ENCODE measurements at places on chromosomes 12 and 14.

GRCh38 chr12:62361048-62361447, 100.8 kb downstream of the USP15 start:
- no peak for DNase-seq

DNA sequence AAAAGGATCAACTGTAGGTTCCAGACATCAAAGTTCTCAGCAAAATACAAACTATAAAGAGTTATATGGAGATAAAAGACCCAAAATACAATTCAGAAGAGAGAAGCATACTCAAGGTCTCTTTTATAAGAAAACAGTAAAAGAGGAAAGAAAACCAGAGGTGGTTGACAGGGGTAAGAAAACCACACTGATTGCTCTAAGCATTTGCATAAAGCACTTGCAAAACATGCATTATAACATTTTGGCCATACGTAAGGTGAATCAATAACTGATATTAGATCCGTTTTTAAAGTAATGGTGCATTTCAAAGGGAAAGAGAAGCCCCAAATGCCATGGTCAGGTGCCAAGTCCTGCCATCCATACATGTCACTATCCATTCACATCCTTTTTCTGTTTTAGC, 5.9 kb downstream of the DDHD1 start:
- no peak for DNase-seq

GRCh38 chr14:24806061-24806678, 172.2 kb upstream of the GZMB start:
- DNase-seq, result no peak

DNA sequence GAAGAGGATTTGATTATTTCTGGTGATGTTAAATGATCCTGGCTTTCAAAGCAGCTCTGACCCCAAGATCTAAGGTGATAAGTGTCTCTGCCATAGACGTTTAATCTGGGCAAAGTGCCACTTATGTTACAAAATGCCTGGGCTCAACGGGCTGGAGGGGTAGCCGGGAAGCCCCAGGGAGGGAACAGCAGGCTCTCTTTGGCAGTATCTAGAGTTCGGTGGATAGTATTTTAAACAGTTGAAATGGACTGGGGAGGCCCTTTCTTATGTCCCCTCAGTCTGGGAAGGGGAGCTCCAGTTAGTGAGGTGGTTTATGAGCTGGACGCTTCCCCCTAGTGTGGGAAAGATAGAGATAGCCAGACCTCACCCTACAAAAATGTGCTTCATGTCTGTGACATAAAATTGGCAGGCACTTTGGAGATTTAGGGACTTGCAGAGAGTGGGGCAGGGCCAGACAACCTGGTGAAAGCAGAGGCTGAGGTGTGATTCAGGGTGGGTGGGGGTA, 5.5 kb upstream of the HOXC11 start:
- no peak for DNase-seq

DNA sequence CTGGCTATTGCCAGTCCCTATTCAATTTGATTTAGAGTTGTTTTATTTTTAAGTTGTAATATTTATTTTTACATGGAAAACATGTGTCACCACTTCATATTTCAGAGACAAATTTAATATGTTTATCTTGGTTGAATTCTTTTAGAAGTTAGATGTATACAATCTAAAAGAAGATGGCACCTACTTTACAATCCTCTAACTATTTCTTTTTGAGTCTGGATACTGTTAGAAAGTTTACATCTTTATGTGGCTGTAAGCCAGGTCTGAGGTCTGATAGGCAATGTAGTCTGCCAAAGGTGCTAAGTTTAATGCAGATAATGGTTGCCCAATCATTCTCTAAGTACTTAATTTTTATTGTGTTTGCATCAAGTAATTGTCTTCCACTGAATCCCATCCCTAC, 7.2 kb upstream of the LMO3 start:
- no peak for DNase-seq

DNA sequence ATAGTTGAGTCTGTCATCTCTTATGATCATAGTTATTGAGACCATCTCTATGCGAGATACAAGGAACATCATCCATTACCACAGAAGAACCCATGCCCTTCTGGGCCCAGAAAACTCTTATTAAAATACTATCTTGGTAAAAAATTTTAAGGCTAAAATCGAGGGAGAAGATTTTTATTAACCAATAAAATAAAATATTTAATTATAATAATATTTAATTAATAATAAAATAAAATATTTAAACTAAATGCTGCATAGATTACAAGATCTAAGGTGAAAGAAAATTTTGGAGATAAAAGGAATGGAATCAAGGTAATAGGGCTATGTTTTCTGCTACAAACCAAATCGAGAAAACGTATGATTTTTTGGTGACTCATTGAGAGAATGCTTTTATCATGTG, 540.2 kb downstream of the KCNH5 start:
- DNase-seq, result no peak

DNA sequence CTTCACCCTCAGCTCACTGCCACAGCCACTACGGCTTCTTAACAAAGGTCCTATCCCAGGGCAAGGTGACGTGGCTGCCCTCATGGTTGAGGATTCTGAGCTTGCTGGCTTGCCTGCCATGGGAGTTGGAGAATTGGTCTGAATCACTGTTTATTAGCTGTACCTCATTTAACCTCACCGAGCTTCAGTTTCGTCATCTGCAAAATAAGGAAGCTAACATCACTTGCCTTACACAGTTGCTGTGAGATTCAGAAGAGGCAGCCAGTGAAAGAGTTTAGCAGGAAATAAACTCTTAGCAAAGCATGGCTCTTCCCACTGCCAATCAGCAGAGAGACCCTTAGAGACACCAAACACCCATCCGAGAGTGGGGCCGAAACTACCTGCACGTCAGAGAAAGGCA, 90.1 kb upstream of the KCNA1 start:
- DNase-seq, result no peak

GRCh38 chr14:105485739-105486162, 935 bp upstream of the CRIP1 start:
- peak; percentile 92 for DNase-seq

- no peak for DNase-seq
Measured at GRCh38 chr12:6631549-6631961, 4.2 kb downstream of the LPAR5 start.

GRCh38 chr12:40802656-40803055, 110.4 kb downstream of the CNTN1 start:
- DNase-seq, result no peak

- DNase-seq, result peak; percentile 59
Measured at GRCh38 chr12:120640861-120641833, 721 bp downstream of the CABP1 start.

DNA sequence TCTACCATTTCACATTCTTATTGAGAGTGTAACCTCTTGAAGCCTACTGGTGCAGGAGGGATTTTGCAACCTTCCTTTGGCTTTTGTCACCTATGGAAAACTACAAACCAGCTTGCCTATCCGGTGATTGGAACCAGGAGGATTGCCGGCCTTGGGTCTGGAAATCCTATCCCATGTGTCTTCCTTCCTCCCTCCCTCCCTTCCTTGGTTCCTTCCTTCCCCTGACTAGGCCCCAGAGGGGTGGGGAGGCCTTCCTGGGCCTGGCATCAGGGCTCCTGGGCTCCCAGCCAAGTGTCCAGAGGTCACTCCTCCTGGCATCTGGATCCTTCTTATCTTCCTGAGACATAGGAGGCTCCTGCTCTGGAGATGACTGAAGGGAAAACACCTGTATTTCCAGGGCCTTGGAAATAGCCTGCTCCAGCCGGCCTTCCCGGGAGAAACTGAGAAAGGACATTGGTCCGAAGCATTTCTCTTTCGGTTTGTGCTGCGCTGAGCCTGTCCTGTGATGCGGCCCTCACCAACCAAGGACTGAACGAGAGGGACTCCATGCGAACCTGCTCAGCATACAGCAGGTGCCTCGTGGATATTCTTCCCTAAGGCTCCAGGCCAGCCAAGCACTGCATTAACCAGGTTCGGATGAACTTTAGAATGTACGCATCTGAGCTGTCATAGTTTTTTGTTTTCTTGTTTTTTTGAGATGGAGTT, 43.4 kb downstream of the PSMA6 start:
- no peak for DNase-seq

DNA sequence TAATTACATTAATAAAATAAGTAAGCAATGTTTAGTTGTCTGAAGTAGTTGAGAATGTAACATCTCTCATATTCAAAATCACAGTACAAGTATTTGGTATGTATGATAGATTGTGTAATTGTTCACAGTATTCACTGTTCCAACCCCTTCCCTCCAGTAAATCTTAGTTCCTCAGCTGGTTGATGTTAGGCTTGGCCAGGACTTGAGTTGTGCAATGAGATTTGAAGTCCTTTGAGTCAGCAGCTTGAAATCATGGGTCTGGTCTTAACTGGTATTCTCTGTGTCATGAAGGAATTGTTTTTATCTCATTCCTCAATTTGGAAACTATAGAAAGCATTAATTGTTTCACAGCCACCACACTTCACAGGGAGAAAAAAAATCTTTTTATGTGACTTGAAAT, 477.1 kb downstream of the FSCB start:
- DNase-seq, result no peak

- DNase-seq, result no peak
Measured at GRCh38 chr12:116919247-116919661, 8.5 kb downstream of the FBXW8 start.

DNA sequence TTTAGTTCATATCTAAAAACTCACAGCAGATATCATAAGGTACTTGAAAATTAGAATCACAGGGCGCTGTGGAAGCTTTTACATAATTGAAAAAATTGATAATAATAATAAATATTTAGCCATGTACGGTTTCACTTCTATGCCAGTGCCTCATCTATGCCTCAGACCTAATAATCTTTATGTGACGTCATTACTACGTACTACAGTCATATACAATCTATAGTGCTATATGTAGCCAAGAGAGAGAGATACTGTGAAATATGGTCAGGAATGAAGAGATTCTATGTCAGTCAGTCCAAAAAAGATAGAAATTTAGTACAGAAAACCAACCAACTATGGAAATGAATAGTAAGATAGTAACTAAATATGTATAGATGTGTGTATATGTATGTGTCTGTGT, 1010.5 kb downstream of the NRXN3 start:
- no peak for DNase-seq

DNA sequence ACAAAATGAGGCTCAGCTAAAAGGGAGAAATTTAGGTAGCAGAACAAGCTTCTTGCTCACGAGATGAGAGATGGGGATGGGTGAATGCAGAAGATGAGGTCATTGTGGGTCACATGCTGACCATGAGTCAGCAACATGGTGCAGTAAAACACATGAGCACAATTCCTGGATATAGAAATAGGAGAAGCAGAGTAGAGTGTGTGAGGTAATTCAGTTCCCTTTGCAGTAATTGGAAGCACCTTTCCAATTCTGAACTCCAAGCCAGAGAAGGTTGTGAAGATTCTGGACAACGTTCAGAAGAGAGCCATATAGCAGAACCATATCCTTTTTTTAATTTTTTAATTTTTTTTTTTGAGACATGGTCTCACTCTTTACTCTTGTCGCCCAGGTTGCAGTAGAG, 62.0 kb upstream of the LMNTD1 start:
- no peak for DNase-seq

DNA sequence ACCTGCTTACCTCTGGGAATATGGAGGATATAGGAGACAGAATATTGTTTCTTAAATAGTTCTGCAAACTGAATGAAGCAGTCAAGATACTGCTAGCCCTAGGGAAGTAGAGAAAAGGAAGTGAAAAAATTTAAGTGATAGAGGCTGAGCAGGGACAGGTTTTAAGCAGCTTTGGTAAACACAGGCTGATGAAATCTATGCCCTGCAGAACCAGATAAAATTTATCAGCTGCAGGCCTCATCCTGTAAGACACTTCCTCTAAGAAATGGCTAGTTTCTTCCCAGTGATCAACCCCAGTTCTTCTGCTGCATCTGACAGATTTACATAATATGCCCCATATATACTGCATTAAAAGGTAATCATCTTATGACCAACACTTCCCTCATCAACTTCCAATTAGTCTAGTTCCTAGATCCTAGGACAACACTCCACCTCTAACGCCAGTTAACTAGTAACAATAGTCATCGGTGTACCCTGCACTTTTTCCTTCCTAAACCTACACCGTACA, 1.3 kb upstream of the ESYT1 start:
- no peak for DNase-seq

- DNase-seq, result no peak
Measured at GRCh38 chr14:49310298-49310697, 275.9 kb downstream of the RPS29 start.

GRCh38 chr12:49708851-49709250, 1.6 kb upstream of the FMNL3 start:
- DNase-seq, result no peak

DNA sequence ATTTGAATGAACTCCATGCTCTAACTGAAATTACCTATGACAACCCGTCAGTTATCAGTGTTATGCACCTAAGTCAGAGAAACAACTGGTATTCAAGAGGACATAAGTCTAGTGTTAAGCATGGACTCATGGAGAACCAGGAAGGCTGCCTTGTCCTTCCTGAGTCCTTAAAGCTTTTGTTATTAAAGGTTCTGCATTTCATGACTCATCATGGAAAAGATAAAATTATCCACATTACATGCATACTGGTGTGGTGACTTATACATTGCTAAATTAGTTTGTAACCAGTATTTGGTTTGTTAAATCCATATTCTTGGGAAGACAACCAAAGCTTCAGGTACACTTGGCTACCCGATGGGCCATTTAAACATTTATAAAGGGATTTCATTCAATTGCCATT, 6.5 kb upstream of the OR4E1 start:
- DNase-seq, result no peak

DNA sequence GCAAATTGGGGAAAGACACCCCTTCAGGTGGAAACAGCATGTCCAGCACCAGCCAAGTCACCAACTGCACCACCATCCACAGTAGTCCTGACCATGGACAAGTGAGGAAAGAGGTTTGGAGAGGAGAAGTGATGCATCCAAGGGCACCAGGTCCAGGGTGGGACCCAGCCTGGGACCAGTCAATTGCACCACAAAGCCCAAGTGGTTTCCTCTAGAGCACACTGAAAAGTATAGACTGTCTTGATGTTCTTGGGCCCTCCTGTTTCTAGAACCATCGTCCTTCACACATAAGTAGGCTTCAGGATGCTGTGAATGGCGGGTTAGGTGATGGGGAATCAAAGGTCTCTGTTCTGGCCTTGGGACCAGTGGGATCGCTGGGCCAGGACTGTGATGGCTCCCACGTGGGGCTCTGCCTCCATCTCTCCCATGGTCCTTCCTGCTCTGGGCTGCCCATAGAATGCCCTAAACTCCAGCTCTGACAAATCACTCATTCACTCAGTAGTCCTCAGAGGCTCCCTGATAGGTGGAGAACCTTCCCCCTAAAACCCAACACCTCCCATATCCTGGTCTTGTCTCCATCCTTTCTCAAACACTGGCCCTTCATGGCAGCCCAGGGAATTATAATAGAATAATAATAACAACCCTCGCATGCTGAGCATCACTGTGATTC, 9.2 kb downstream of the KRT79 start:
- no peak for DNase-seq

DNA sequence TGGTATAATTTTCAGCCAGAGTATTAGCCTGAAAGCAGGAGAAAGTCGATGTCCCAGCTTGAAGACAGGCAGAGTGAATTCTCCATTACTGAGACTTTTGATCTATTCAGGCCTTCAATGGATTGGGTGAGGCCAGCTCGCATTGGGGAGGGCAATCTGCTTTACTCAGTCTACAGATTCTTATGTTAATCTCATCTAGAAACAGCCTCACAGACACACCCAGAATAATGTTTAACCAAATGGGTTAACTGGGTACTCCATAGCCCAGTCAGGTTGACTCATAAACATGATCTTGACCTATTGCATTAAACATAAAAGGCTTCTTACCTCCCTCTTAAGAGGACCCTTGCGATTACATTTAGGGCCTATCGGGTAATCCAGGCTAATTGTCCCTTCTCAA, 118.0 kb downstream of the KTN1 start:
- no peak for DNase-seq
